ENCODE measurements at places on chromosomes 16 and 17.

DNA sequence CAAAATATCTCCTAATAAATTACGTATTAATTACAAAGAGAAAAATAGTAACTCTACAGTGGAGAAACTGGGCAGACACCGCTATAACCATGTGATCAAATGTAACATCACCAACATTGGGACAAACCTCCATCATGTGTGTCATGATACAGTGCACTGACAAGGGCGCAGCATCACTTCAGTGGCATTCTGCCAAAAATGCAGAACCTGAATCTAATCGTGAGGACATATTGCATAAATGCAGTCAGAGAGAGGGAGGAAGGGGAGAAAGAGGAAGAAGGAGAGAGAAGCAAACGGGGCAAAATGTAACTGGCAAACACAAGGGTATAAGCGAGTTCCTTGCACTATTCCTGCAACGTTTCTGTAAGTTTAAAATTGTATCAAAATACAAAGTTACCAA lies 74.2 kb upstream of the MARCHF10 start:
- no peak for DNase-seq

DNA sequence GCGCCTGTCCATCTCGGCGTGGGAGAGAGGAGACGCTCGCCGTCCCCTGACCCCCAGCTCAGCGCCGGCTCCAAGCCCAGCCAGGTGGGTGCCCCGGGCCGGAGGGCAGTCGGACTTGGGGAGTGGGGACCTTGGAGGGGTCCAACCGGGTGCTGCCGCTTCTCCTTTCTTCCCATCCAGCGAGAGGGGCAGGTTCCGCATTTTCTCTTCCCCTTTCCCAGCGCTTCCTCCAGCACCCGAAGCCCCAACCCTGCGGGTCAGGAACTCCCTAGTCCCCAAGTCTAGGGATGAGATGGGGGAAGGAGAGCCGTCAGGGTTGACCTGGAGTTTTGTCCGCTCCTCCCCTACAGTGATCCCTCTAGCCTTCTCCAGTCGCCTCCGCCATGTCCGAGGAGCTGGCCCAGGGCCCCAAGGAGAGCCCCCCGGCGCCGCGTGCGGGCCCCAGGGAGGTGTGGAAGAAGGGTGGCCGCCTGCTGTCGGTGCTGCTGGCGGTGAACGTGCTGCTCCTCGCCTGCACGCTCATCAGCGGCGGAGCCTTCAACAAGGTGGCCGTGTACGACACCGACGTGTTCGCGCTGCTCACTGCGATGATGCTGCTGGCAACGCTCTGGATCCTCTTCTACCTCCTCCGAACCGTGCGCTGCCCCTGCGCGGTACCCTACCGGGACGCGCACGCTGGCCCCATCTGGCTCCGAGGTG lies at the start of gene OTOP2:
Gene OTOP2, plus strand, starts transcription at position 24 of the 699 bp plus-strand sequence. Its CDS starts 360 bp downstream, at position 384.
- DNase-seq: no peak

DNA sequence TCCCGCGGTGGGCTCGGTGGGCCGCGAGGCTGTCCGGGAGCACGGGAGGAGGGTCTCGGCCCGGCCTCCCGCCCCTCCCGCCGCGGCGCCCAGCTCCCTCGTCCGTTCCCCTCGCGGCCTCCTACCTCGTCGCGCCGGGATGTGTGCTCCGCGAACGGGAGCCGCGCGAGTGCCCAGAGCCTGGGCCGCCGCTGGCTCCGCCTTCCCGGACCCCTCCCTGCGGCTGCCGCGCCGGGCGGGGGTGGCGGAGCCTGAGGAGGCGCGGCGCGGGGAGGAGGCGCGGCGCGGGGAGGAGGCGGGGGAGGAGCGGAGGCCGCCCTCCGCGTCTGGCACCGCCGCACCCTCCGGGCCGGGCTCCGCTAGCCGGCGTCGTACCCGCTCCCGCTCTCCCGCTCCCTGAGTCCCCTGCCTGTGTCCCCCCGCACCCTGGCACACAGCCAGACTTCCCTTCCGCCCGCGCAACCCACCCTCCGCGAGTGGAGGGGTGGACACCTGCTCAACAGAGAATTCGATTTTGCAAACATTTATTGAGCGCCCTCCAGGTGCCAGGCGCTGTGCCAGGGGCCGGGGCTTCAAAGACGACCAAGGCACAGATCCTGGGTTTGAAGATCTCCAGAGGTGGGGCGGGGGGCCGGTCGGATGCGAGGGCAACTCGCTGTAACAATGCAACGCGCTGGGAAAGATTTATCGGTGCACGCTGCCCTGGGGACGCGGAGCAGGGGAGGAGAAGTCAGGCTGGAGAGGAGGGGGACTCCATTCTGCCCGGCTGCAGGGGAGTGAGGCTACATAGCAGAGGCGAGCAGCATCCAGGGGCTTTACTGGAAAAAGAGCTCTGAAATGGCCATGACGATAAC lies at the start of gene MPP3:
Gene MPP3, minus strand, starts transcription at position 171 of the 854 bp plus-strand sequence. CDS start 1,240 bp downstream, outside the sequence.
- DNase-seq: peak; percentile 52

- DNase-seq: peak; percentile 84
These were observed at the start of gene CHMP6 for GRCh38 chr17:80991645-80992076. CHMP6 (plus strand) TSS chr17:80991841; CDS start chr17:80991919, 78 bp downstream.

- DNase-seq: no peak
These were observed 35.6 kb downstream of the RNF213 start for GRCh38 chr17:80296221-80296620.

GRCh38 chr17:49659661-49660382 lies 18.1 kb downstream of the SPOP start:
- no peak for DNase-seq

DNA sequence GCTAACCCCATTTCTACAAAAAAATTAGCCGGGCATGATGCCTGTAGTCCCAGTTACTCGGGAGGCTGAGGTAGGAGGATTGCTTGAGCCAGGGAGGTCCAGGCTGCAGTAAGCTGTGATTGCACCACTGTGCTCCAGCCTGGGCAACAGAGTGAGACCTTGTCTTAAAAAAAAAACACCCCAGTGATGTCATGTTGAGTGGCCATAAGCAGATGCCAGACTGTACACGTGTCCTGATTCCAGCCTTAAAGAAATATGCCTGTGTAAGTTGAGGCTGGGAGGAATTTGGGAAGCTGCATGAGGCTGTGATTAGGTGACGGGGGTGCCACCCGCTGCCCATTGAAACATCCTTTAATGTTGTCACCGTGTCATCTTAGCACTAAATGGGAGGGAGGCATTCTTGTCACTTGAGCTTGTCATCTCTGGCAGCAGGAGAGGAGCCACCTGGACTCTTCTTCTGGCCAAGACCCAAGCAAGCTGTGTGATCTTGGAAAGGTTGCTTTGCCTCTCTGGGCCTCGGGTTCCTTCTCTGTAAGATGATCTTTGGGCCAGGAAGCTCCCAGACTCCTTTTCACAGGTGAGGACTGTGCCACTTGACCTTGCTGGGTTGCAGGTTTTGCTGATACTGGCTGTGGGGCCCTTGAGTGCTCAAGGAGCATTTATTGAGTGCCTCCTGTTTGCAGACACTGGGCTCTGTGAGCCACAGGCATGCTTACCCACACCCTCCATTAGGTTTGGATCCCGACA lies 98.3 kb upstream of the CIBAR2 start:
- DNase-seq: no peak

- peak; percentile 49 for DNase-seq
These were observed 35.1 kb downstream of the IGF2BP1 start for GRCh38 chr17:49031965-49032928.

- no peak for DNase-seq
These were observed 115.4 kb downstream of the C16orf95 start for GRCh38 chr16:87201790-87202189.

- DNase-seq: no peak
These were observed 11.4 kb upstream of the MYH13 start for GRCh38 chr17:10384175-10384574.
